ENCODE measurements at places on chromosomes 5 and 9.

DNA sequence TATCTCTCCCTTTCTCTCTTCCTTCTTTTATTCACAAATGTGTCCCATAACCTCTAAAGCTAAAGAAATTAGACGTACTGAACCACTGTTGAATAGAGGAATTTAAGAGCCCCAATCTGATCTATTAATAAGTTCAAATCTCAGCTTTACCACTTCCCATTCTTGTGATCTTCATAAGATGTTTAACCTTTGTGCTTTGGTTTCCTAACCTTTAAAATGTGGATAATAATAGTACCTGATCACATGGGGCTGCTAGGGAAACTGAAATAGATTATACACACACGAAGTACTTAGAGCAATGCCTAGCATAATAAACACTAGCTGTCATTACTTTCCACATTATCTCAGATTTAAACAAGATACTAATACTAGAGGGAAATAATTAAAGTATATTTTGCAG, 324.3 kb upstream of the SEMA6A start:
- DNase-seq, result no peak

DNA sequence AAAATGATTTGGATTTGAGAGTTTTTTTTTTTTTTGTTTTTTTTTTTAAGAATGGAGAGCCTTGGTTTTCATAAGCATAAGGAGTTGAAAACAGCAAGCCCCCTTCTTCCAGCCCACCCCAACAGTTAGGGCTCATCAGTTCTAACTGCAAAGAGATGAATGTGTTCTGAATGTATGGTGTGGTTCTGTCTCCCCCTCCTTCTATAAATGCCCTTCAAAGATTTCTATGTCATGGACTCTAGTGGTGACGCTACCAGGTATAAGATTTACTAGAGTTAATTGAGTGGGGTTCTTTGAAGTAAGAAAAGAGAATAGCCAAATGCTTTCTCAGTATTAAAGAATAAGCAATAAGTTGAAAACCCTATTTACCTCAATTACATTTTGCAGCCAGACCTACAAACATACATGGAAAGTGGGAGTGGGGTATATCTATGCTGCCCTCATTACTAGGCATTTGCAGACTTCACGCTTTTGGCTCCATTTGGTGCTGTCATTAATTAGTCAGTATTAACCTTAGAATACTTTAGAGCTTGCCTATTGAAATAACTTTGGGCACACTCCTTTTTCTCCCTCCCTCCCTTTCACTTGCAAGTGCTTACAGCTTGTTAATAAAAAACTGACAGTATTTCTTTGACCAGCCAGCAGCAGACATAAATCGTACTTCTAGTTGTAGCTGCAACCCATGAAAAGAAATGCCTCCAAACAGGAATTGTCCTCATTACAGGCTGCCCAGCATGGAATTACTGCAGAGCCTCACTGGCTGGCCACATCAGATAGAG, 667.2 kb upstream of the ZNF608 start:
- no peak for DNase-seq

GRCh38 chr5:39203951-39204350, 15.4 kb downstream of the FYB1 start:
- DNase-seq, result no peak

DNA sequence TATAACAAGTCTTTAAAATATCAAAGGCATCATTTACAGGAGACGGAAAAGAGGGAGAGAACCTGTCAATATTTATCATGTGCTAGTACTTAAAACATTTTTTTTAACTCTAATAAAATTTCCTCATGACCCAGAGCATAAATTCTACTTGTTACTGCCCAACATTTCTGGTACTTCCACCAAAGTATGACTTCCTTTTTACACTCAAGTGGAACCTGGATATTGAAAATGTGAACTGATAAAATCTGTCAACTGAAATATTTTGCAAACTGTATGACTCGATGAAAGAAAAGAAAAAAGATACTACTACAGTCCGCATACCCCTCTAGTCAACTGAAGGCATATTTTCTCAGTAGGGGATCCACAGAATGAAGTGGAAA, 37.1 kb downstream of the FAM13B start:
- DNase-seq, result no peak

DNA sequence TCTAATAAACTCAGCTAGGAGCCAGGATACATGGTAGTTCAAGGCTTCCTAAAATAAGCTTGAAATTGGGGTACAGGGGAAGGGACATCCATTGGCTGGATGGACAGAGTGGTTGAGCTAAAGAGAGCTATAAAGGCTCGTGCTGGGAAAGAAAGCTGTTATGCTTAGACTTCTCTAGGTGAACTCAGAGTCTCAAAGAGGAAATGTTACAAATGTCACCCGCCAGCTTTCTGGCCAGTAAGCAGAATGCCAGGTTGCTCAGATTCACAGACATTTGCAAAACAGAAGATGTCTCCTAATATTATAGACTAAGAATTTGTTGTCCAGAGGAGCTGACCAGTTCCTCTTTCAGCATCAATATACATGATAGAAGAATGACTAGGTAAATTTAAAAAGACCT, 30.6 kb downstream of the STOM start:
- DNase-seq, result no peak

DNA sequence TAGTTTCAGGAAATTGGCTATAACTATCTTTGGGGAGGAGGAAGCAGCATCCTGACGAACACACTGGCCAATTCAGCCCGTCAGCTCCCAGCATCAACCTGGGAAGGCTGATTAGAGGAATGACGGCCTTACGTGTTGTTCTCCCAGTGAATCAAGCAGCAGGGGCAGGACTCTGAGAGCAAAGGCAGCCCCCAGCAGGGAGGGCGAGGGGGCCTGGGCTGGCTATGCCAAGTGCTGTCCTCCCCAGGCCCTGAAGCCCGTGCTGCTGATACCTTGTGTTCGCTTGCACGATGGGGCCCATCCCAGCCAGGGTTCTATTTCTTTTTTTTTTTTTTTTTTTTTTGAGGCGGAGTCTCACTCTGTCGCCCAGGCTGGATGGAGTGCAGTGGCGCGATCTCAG, 254.1 kb downstream of the FSTL4 start:
- no peak for DNase-seq

DNA sequence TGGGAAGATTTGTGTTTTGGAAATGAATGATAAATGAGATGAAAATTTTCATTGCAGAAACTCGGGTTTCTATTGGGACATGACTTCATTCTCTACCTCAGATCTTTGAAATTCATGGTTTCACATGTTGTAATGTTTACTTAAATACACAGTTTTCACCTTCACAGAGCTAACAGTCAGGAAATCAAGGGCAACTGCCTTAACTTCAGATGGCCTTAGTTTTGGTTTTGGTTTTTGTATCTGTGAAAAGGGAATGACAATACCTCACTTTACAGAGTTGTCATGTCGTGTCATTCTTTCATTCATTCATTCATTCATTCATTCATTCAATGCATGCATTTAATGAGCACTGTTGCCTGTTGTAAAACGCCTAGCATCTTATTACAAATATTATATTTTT, 41.9 kb downstream of the NIM1K start:
- DNase-seq, result no peak

- no peak for DNase-seq
These were observed 35.0 kb upstream of the TDRD7 start for GRCh38 chr9:97376902-97377301.

- no peak for DNase-seq
These were observed 62.0 kb downstream of the PSMB7 start for GRCh38 chr9:124353166-124353768.

- DNase-seq, result no peak
These were observed 165.2 kb downstream of the MAPKAP1 start for GRCh38 chr9:125541840-125542243.

- DNase-seq, result no peak
These were observed 34.1 kb upstream of the GRIA1 start for GRCh38 chr5:153456354-153456753.

- DNase-seq, result no peak
These were observed 114.0 kb downstream of the ADAMTS2 start for GRCh38 chr5:179231309-179231708.

DNA sequence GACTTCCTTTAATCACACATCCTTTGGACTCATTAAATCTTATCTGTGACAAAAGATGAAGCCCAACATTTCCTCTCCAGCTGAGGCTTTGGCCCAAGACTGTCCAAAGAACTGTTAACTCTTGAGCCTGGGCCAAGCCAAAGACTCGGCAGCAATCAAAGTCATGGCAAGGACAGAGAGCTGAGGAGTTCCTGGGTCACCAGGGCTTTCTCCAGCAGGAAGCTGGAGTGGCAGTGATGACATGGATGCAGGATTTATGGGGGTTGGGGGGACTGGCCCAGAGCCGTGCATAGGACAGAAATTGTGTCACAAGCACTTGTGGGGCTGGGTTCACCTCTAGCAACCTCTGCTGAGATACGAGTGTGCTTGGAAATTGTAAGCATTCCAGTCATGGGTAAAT, 440.3 kb downstream of the PLK2 start:
- peak; percentile 11 for DNase-seq

DNA sequence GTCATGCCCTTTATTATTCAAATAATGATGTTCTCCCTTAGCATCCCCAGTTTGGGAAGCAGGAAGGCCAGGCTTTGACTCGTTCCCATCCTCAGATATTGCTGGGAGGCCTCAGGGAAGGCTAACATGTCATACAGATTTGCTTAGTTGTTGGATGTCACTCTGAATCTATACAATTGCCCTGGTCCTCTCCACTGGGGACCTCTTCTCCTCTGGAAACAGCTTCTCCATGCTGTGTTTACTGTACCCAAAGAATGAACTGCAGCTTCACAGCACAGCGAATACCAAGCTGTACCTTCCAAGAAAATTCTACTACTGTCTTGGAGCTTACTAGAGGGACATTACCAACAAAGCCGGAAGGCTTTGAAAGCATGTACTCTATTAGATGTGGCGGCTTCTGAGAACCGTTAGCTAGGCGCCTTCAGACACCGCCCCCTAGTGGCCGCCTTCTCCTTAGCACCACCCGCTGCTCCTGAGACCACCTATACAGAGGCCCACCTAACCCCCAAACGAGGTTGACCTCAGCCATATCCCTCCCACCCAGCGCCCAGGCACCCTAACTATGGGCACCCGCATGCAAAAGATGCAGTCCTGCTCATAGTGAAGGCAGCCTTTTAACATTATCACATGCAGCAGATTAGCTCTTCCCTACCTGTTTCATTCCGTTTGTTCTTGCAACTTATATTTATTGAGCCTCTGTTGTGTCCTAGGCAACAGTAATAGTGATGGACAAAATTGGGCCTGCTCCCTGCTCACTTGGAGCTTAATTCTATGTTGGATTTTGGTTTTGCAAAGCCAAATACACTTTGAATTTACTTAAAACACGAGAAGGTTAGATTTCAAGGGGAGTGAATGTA, 34.9 kb upstream of the FOXI1 start:
- peak; percentile 26 for DNase-seq

- no peak for DNase-seq
These were observed 12.4 kb upstream of the AKNA start for GRCh38 chr9:114400219-114400618.

GRCh38 chr9:133499132-133499891, 20.4 kb upstream of the SLC2A6 start:
- no peak for DNase-seq

DNA sequence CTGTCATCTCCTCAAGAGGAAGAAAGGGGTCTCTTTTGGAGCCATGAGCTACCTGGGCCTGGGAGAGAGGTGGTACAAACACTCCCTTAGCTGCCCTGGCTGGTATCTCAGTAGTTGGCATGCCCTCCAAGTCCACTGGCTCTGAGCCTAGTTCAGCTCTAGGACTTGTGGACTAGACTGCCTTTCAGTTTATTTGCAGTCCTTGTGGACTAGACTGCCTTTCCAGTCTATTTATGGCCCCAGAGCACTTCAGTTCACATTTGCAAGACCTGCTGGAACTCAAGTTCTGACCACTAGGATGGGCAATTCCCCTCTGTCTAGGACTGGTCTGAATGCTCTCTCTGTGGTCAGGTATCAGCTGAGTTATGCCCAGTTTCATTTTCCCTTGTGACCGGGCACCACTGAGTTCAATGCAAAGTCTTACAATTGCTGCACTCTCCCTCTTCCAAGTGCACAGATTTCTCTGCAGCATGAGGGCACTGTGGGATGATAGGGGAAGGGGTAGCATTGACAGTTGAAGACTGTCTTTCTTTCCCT, 1019.0 kb downstream of the TAF11L14 start:
- no peak for DNase-seq

- peak; percentile 57 for DNase-seq
These were observed 67.0 kb upstream of the TGFBR1 start for GRCh38 chr9:99037769-99038483.

DNA sequence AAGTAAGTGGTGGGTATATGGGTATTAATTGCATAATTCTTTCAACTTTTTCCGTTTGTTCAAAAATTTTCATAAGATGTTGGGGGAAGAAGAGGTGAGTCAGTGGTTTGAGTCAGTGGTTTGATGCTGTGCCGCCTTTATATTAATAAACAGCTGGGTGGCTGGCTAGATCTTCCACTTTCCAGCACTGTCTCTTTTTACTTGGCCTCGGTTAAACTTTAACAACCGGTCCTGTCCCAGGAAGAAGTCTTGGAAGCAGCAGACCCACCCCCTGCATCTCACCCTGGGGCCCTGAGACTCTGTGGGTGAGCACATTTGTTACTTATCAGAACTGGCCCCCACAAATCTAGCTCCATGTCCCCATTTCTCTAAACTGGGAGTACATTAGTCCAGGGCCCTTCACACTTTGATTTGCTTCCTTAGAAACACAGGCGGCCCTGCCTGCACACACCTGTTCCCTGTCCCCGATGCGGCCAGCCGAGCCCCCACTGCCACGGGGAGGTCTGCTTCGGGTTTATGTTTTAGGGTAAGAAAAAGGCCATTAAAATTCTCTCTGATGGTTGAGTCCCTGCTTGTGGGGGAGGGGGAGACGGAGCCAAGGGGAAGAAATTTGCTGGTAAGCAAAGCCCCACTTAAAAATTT, 90.7 kb downstream of the PTCH1 start:
- no peak for DNase-seq

GRCh38 chr5:68739752-68740151, 354.1 kb upstream of the SLC30A5 start:
- no peak for DNase-seq

DNA sequence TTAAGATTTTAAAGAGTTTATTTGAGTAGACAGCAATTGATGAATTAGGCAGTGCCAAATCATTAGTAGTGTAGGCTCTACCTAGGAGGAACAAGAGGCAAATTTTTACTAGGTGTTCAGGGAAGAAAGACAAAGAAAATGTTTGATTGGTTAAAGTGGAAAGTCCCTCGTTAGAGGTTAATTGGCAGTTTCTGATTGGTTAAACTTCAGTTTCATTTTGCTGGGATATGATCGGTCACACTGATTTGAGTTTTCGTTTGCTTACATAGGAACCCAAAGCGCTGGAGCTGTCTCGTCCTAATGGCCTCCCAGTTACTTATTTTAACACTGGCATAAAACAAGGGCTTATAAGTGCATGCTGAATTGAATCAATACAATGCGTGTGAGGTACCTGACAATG, 15.1 kb downstream of the DMAC1 start:
- no peak for DNase-seq

DNA sequence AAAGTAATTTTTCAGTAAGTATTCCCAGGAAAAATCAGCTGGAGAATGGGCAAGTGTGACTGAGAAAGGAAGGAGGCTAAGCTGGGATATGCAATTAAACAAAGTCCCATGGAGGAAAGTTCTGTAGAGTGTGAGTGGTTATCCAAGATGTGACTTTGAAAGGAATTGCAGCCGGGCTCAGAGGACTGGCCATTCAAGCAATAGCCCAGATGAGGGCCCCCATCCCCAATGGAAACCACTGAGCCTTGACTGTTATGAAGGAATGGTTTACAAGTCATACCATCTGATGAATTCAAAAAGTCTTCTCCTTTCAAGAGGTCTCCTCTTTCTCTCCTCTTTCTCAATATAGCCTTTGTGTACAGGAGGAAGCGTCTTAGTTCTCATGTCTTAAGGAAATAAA, 6.5 kb downstream of the LVRN start:
- no peak for DNase-seq

GRCh38 chr9:79131246-79131774, 440.5 kb upstream of the TLE4 start:
- DNase-seq, result no peak

GRCh38 chr5:87258507-87258906, 9.2 kb upstream of the RASA1 start:
- DNase-seq, result no peak

Data from fibroblast of skin of left quadriceps (primary cell).